SHP77 (cell line): ENCODE measurements at places on chromosomes 2 and 18.

DNA sequence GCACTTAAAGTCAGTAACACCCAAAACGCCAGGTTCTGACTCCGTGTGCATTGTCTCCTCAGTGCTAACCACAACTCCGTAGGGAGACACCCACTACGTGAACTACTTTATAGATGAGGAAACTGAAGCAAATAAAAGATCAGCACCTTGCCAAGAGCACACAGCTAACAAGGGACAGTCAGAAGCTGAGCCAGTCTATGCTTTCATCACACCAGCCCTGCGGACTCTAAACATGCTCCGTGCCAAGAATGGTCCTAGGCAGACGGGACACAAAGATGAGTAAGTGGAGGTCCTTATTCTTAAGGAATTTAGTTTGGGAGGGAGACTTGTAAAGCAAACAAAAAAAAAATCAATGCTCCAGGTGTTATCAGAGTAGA lies 9.6 kb downstream of the MBOAT2 start:
- no peak for DNase-seq

DNA sequence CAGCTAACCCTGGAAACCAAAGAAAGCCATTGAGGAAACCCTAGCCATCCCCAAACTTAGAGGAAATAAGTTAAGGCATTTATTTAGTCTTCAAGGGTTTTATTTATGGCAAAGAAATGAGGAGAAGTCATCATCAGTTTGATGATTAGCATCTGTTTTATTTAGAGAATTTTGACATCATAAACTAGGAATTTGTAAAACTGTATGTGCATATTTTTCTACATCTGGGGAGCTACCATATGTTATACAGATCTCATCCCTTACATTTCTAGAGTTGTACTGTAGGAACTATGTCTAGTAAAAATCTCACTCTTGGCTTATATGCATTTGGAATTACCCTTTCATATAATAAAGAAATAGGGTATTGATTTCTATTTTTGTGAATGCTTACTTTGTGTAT lies 48.7 kb downstream of the FMNL2 start:
- DNase-seq, result no peak

DNA sequence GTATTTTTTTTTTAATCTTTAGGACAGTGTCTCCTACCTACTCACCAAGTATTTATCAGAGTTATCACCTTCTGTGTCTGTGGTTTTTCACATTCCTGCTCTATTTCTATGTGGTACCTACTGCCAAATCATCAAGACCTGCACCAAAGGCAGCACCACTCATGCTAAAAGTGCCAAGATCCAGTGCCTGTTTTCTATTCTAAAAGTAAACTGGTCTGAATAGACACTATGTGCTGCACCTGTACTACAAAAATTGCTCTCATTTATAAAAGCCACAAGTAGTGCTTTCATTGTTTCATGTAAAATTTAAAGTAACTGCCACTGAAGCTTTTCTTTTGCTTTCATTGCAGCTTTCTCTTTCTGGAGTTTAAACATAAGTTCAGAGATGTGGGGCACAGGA lies 103.9 kb upstream of the GULP1 start:
- no peak for DNase-seq

DNA sequence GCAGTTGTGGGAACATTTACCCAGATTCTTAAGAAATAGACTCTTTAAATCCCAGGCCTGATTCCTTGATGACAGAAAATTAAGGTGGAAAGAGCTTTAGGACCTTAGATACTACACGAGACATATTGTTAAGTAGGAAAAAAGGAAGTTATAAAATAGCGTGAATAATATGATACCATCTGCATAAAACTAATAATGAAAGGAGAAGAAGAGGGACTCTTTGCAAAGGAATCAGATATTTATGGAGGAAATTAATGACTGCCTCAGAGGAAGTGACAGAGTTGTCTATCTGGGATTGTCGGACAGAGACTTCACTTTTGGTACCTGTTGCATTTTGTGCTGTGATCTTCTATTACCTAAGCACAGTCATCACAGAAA lies 20.8 kb downstream of the APCDD1 start:
- DNase-seq, result no peak

- DNase-seq, result no peak
These were observed 485.1 kb downstream of the NRXN1 start for GRCh38 chr2:50546790-50547189.

DNA sequence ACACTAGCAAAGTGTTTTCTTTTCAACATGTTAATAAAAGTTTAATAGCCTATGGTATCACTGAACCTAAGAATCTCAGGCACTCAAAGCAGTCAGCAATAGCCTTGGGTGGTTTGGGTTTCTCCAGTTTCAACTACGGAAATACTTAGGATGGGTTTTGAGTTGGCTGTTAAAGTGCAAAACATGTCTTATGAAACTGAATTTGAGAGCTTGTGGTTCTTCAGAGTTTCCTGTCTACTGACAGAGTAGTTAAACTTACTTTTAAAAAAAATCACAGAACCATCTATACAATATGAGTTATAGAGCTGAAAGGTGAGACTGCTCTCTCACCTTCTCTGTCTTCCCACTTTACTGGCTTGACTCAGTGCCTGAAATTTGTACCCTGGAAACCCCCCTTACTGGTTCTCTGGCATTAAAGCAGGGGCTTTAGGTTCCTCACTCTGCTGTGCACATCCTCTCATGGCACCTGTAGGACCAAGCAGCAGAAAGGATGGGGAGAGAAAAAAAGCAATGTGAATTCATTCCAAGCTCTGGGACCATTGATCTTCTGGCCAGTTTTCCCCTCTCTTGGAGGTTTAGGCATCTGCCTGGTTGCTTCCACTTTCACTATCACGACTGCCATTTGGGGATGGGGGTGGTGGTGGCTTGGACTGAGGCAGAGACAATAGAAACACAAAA lies 18.1 kb downstream of the CCDC141 start:
- DNase-seq, result no peak

DNA sequence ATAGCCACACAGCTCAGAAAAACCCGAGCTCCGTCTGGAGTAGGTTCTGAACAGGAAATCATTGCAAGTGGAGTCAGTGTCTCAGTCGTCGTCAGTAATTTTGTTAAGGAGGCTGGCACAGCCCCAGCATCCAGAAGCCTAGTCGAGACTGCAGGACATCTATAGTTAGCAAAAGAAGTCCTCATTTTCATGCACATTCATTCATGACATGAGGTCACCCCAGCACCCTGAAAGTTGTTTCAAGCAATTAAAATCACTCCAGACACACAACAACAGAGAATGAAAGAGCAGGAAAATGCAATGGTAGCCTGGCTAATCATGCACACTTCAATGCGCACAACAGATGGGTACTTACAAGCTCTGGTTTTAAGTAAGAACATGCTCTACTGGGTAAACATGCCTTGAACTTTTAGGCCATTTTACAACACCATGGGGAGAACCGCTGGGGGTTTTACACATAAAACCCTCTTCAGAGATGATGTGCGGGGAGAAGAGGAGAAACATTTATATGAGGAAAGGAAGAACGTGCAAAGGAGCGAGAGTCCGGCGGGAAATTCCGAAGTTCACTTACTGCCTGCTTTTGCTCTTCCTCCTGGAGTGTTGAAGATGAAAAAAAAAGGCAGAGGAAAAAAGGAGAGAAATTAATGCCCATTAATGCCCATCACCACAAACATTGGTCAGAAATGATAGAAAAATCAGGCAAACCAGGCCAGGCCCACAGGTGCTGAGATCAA lies 77.4 kb upstream of the DNMT3A start:
- DNase-seq, result no peak

DNA sequence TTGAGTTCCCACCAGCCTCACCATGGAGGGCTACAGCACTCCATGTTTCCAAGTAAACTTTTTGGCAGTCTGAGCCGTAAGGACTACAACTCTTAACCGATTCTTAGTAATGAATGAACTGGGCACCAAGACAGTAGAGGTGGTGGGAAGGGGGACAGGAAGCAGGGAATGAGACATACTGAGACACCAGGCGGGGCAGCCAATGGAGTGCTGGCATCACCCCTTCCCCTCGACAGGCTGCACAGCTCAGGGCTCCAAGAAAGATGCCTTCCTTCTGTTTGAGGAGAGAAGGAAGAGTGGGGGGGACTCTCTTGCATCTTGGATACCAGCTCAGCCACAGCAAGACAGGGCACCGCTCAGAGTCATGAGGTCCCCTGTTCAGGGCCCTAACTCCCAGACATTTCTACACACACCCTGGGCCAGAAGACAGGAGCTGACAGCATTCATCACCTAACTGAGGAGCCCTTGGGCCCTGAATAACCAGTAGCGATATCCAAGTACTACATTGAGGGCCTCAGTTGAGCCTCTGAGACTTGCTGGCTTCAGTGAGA lies 45.2 kb downstream of the USP34 start:
- no peak for DNase-seq

DNA sequence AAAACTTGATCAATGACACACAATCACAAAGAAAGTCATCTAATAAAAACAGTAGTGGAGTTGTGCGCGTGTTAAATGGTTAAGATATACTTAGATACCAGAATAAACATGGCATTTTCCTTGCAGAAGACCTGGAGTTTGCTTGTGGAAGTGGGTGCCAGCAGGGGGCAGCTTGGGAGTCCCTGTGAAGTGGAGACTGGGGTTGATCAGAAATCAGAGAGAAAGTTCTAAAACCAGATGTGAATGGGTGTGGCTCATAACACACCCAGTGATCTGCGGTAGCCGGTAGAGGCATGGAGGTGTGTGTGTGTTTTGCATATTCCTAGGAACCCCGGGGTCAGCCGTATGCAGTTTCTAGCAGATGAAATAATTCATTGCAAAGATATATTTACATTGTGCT lies 300.1 kb upstream of the TRIB2 start:
- DNase-seq, result no peak
